SK-N-DZ (cell line): ENCODE measurements at places on chromosomes 5 and 9.
A peak's percentile ranks its signal among the peaks of the same experiment; 100 is the strongest.

- DNase-seq: no peak
Observed at GRCh38 chr5:11064763-11065450, 303.9 kb upstream of the DAP start.

- DNase-seq: no peak
Observed at GRCh38 chr9:77562019-77562748, 85.9 kb downstream of the GNA14 start.

GRCh38 chr9:121292051-121292450 lies 24.1 kb downstream of the GSN start:
- no peak for DNase-seq

- DNase-seq: no peak
Observed at GRCh38 chr5:153661897-153662296, 171.4 kb downstream of the GRIA1 start.

- DNase-seq: no peak
Observed at GRCh38 chr9:3285365-3286161, 240.2 kb downstream of the RFX3 start.

- DNase-seq: peak; percentile 49
Observed at GRCh38 chr5:41670854-41671479, 160.6 kb upstream of the PLCXD3 start.

- peak; percentile 37 for DNase-seq
Observed at GRCh38 chr9:132547976-132548730, 34.3 kb upstream of the BARHL1 start.

GRCh38 chr9:676780-677438 lies 164.6 kb upstream of the DMRT1 start:
- DNase-seq: no peak

DNA sequence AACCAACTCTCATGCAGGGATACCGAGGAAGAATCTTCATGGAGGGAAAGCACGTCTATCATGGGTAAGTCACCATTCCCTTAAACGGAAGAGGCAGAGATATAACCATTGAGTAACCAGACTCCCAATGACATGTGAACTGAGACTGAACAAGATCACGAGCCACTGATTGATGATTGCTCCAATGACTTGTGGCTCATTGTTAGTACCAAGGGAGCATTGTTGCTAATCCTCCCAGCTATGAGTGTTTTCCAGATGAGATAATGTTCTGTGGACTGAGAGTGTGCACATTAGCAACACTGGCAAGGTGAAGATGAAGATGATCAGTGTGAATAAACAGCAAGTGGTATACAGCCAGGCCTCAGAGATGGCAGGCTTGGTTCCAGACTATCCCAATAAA lies 219.2 kb upstream of the MAP3K1 start:
- DNase-seq: no peak

DNA sequence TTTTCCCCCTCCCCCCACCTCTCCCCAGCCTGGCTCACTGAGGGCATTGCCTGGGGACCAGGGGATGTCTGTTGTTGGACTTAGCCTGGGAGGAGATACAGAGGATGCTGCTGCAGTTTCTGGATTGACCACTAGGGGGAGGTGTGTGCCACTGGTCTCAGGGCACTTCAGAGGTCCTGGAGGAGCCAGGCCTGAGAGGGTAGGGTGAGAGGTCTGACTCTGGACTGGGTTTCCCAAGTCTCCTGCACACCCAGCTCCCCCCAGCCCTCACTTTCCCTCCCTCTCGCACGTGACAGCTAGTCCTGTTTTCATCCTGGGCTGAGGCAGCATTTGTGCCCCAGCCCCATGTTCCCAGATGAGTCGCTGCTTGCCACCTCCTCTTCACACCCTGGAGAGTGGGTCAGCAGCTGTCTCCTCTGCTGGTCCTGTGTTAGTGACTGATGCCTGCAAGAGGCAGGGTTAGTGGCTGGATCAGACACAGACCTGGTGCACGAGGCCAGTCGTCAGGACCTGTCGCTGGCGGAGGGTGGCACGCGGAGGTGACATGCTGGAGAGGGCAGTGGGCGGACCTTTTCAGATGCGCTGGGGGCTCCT lies 4.4 kb downstream of the IL3 start:
- DNase-seq: peak; percentile 72

- no peak for DNase-seq
Observed at GRCh38 chr5:54469622-54470021, 14.1 kb downstream of the HSPB3 start.

- no peak for DNase-seq
Observed at GRCh38 chr5:132466433-132467286, 23.9 kb downstream of the IRF1 start.

- DNase-seq: no peak
Observed at GRCh38 chr5:90055831-90056328, 353.7 kb downstream of the CETN3 start.

DNA sequence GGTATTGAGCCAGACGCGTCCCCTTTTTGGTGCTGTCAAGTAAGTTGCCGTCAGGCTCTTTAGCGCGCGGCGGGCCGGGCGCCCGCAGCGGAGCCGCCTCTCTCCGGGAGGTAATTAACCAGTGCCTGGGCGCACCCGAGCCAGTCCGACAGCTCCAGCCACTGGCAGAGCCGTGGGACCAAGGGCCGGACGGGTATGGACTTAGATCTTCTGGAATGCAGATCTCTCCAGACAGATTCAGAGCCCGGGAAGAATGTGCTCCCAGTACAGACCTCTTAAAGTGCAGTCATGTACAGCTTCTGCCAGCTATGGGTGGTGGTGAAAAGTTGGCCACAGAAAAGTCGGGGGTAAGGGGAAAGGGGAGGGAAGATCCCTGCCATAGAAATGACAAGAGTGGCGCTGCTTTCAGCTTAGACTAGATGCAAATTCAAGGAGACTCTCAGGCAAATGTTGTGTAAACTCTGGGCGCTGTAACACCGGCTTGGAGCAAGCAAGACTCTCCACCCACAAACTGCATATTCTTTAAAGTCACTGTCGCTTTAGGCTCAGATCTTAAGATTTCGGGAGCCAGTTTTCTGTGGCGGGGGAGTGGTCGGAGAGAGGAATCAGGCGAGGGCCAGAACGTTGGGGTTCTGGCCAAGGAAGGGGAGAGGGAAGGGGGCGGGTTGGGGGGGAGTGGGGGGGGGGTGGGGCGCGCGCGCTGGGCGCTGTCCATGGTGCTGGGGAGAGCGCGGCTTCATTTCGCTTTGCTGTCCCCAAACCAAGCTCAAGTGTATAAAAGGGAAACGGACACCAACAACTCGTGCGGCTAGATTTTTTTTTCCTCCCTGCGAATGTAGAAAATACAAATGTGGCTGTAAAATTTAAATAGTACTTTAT lies 29.2 kb downstream of the NR2F1 start:
- peak; percentile 29 for DNase-seq

DNA sequence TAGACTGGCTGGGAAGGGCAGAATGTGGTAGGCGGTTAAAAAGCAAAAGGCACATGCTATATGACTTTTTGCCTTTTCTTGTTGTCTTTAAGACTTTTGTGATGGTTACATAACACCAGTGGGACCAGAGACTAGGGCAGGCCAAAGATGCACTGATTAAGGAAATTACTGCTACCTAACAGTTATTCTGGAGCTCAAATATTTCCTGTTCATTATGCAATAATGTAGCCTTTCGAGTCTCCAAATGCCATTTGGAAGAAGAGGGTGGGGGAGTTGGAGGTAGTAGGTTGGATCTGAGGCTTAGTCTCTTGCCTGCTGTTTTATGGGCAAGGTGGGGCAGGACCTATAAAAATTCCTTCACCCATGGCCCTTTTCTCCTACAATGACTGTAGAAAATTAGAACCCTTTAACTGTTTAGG lies 51.7 kb downstream of the SH3GL2 start:
- no peak for DNase-seq

DNA sequence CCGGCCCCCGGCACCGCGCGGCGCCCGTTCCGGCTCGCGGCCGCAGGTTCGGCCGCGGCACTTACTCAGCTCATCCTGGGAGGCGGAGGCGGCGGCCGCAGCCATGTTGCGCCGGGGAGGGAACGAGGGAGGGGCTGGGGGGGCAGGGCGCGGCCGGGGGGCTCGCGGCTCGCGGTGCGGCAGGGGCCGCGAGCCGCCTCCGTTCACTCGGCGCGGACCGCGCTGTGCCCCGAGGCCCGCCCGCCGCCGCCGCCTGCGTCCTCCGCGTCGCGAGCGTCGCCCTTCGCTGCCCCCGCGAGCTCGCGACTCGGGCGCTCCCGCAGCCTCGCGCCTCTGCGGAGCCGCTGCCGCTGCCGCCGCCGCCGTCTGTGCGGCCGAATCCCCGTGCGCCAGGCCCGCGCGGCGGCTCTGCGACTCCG lies 735 bp downstream of the ECPAS start:
- no peak for DNase-seq

GRCh38 chr9:78215706-78216105 lies 20.2 kb upstream of the CEP78 start:
- DNase-seq: no peak

GRCh38 chr9:69549310-69550202 lies 122.6 kb downstream of the APBA1 start:
- DNase-seq: peak; percentile 46

DNA sequence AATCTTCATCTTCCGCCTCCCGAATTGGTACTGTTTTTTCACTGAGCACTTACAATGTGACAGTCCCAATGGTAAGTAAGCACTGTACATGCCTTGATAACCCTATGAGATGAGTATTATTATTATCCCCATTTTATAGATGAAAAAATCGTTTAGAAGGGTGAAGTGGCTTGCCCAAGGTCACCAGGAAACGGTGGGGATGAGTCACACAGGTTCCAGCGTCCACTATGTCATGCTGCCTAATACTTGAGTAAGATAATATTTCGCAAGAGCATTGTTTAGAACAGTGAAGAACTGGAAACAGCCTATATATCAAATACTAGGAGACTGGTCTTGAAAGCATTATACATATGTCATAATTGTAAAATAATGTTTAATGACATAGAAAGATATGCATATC lies 12.9 kb downstream of the HAND1 start:
- DNase-seq: no peak

DNA sequence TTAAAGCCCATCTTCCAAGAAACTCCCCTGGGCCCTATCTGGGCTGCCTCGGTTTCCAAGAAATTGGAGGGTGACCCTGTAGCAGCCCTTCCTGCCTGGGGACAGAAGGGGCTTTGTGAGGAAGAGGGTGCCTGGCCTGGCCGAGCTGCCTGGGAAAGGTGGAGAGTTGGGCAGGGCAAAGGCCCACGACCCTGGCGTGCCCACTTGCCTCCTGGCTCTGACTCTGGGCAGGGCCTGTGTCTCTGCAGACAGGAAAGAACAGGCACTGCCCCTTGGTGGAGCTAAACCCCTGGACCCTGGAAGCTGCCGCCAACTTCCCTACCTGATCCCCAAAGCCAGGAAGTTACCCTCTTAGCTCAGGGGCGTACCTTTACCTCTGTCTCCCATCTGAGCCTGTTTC lies 149.3 kb downstream of the RGS3 start:
- no peak for DNase-seq

- no peak for DNase-seq
Observed at GRCh38 chr9:108663422-108663821, 192.4 kb downstream of the ACTL7B start.

DNA sequence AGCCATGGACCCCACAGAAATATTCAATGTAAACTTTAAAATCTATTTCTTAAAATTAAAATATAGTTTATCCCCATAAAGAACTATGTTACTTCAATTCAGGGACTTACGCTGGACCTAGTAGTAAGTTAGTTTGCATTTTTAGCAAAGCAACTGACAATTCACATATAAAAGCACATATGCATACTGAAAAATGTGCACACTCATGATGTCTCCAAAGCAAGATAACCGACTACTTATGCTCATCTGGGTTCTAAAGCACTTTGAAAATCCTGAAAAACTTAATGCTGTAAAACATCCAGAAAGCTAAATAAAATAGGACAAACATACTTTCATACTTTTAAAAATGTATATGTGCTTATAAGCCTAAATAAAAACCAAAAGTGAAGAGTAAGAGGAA lies 264.4 kb upstream of the GAS1 start:
- DNase-seq: no peak

DNA sequence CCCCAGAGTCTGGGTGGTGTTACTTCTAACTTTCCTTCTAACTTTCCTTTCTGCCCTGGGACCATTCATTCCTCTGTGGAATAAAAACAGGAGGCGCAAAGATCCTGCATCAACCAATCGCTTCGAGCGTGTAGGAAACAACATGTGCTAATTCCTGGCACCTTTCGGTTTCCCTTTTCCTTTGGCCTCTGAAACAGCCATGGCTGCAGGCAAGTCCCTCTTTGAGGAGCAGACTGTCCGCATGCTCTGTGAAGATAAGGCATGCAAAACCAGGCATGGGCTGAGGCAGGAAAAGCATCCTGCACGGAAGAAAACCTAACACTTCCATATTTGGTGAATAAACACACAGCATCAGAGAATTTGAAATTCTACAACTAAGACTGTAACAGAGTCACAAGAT lies 128.3 kb downstream of the HSD17B3 start:
- no peak for DNase-seq

DNA sequence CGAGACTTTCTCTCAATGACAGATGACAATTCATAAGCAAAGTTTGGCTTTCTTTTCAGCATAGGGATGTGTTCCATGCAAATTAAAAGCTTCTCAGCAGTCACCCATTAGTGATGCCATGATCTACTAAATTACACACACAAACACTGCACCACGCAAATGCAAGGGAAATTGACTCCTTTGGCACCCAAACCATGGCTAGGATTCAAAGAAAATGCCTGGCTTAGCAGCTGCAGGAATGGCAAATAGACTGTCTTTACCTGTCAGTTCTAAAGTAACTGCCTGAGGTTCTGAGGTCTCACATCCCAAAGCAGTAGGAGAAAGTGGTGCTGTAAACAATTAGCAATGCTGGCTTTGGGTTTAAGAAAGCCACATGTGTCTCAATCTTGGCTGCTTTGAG lies 108.6 kb upstream of the ATP10B start:
- DNase-seq: no peak

- DNase-seq: no peak
Observed at GRCh38 chr5:170327168-170327567, 29.6 kb upstream of the LCP2 start.

DNA sequence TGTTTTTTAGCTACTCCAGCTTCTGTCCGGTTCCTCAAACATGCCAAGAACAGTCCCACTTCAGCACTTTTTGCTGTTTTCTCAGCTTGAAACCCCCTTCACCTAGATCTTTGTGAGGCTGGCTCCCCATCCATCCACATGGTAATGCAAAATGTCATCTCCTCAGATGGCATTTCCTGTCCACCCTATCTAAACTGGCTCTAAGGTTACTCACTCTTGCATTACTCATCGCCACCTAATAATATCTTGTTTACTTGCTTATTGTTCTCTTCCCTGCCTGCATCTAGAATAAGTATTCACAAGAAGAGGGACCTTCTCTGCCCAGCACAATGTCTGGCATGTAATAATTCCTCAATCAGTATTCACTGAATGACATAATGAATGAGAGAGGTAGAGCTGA lies 220.1 kb downstream of the FAM114A2 start:
- no peak for DNase-seq

DNA sequence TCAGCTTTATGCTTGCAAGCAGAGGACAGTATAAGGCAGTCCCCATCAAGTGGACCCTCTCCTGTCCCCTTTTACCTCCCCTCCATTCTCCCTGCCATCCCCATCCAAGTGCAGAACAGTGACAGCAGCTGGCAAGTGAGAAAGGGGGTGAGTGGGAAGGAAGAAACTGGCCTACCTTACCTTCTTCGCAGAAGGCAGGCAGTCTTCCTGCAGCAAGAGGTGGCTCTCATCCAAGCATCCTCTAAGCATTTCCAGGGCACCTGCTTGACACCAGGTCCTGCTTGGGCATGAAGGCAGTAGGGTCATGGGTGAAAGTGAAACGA lies 77.3 kb upstream of the SH3PXD2B start:
- no peak for DNase-seq

- no peak for DNase-seq
Observed at GRCh38 chr5:17064241-17064640, 128.2 kb upstream of the MYO10 start.
